ENCODE measurements at places on chromosomes 6 and 20. TPM values are rescaled to one million over a fixed set of nuclear protein-coding genes. Genes with fewer than 3 reads are reported as not detected.

DNA sequence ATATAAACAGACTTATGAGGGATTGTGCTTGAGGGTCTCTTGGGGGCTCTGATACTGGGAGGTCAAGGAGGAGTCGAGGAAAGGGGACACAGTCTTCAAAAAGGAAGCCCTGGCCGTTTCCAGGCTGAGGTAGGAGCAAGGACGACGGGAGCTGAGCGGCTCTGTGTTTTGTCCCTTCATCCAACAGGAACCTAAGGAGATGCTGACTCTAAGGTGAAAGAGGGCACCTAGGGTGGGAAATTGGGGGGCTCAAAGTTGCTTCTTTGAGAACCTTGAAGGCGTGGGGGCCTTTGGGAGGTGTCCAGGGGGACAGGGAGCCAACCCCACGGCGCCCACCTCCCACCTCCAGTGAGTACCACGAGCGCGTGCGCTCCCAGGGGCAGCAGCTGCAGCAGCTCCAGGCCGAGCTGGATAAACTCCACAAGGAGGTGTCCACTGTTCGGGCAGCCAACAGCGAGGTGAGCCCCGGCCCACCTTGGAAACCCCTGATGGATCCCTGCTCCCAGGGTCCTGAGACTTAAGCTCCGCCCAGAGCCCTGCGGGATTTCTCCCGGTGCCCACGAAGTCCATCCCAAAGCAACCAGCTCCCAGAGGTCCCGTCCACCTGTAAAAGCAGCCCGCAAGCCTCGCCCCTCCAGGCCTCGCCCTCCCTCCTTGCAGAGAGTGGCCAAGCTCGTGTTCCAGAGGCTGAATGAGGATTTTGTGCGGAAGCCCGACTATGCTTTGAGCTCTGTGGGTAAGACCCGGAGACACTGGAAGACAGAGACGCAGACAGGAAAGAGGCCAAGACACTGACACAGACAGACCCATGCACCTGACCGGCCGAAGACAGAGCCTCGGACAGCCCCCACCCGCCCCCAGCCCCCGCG lies 2.9 kb downstream of the SPAG4 start:
- no peaks in the 10 kb centered on the region for H3K27me3 ChIP-seq
- no peaks in the 10 kb centered on the region for H3K36me3 ChIP-seq
- no peak for DNase-seq
- H3K27ac ChIP-seq, result no peak overlapping the region
- H3K4me1 ChIP-seq, result peaks cover 41% of the 10 kb centered on the region

- no peak overlapping the region for H3K27ac ChIP-seq
- peaks cover 77% of the 10 kb centered on the region for H3K36me3 ChIP-seq
- DNase-seq, result no peak
- no peaks in the 10 kb centered on the region for H3K4me1 ChIP-seq
- no peak overlapping the region for H3K4me3 ChIP-seq
- no peaks in the 10 kb centered on the region for H3K27me3 ChIP-seq
Observed at GRCh38 chr6:161137839-161138542, 135.9 kb downstream of the AGPAT4 start.

DNA sequence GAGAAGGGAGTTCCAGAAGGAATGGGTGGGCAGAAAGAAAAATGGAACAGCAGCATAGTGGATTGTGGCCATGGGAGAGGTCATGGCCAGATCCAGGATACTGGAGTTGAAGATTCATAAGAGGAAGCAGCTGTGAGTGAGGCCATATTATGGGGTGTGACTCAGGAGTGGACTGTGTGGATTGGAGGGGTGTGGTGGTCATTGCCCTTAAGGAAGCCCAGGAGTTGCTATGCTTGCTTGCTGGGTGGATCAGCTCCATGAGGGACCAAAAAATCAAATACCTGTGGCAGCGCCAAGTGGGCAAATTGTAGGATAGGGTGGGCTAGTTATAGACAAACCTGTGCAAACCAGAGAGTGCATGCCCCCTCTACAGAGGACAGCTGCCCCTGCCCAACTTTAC lies 18.3 kb downstream of the LRRC1 start:
- no peaks in the 10 kb centered on the region for H3K36me3 ChIP-seq
- no peak overlapping the region for H3K4me3 ChIP-seq
- H3K27me3 ChIP-seq, result no peaks in the 10 kb centered on the region
- no peak overlapping the region for H3K27ac ChIP-seq

GRCh38 chr20:14984305-14984704 lies 646.9 kb upstream of the FLRT3 start:
- no peak overlapping the region for H3K27ac ChIP-seq
- H3K4me1 ChIP-seq, result no peaks in the 10 kb centered on the region
- H3K27me3 ChIP-seq, result no peaks in the 10 kb centered on the region
- no peaks in the 10 kb centered on the region for H3K36me3 ChIP-seq

- peaks cover 6% of the 10 kb centered on the region for H3K4me1 ChIP-seq
- H3K36me3 ChIP-seq, result no peaks in the 10 kb centered on the region
- H3K27me3 ChIP-seq, result no peaks in the 10 kb centered on the region
- no peak for DNase-seq
- no peak overlapping the region for H3K4me3 ChIP-seq
- H3K27ac ChIP-seq, result no peak overlapping the region
Observed at GRCh38 chr6:139583420-139583819, 209.0 kb upstream of the CITED2 start.

DNA sequence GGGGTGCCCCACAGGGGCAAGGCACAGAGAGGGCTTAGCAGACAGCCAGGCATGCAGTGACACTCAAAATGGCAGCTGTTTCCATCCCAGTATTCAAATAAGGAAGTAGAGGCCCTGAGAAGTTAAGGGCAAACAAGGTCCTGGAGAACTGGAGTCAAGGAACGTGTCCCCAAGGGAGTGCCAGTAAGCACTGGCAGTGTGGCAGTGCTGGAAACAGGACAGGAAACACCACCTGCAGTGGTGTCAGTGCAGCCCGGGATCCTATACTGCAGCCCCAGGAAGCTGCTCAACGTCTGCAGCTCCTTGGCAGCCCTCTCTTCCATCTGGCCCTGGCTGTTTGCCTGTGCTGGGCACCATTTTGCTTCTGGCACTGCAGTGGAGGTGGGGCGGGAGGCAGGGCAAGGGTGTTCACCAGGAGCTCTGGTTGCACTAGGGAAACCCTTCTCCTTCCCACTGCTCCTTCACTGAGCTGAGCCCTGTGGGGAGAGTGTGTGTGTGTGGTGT lies 56.3 kb downstream of the EDN3 start:
- H3K27ac ChIP-seq, result no peak overlapping the region
- no peaks in the 10 kb centered on the region for H3K4me1 ChIP-seq
- no peaks in the 10 kb centered on the region for H3K27me3 ChIP-seq
- H3K36me3 ChIP-seq, result no peaks in the 10 kb centered on the region

DNA sequence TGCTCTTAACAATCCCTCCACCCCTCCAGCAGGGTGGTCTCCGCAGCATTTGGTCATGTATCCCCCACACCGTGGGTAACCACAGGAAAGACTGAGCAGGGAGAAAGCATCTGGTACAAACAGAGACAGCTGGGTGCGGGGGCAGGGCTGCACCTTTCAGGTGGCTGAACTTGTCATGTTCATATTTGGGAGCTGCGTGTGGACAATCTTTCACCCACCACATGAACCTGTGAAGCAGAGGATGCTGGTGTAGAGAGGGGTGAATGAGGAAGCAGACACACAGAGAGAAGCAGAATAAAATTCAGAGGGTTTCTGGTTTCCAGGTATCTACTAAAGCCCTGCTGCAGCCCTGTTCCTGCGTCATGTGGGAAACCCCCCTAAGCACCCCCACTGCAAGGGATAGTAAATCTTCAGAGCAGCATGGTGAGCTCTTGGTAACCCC lies 8.9 kb downstream of the GFOD1 start:
- H3K27ac ChIP-seq, result no peak overlapping the region
- no peaks in the 10 kb centered on the region for H3K4me1 ChIP-seq
- no peaks in the 10 kb centered on the region for H3K27me3 ChIP-seq
- no peak for DNase-seq

GRCh38 chr6:169955731-169956437 lies 204.5 kb downstream of the ERMARD start:
- H3K27me3 ChIP-seq, result peaks cover under 1% of the 10 kb centered on the region
- H3K36me3 ChIP-seq, result no peaks in the 10 kb centered on the region
- no peak overlapping the region for H3K27ac ChIP-seq
- no peak for DNase-seq

- peaks cover 8% of the 10 kb centered on the region for H3K36me3 ChIP-seq
- no peaks in the 10 kb centered on the region for H3K4me1 ChIP-seq
- H3K27me3 ChIP-seq, result no peaks in the 10 kb centered on the region
- no peak overlapping the region for H3K27ac ChIP-seq
Observed at GRCh38 chr6:138891255-138891986, 95.5 kb downstream of the ECT2L start.

- H3K36me3 ChIP-seq, result no peaks in the 10 kb centered on the region
- no peak overlapping the region for H3K4me3 ChIP-seq
- DNase-seq, result no peak
- H3K27me3 ChIP-seq, result no peaks in the 10 kb centered on the region
Observed at GRCh38 chr20:2304180-2304579, 8.4 kb downstream of the TGM3 start.

DNA sequence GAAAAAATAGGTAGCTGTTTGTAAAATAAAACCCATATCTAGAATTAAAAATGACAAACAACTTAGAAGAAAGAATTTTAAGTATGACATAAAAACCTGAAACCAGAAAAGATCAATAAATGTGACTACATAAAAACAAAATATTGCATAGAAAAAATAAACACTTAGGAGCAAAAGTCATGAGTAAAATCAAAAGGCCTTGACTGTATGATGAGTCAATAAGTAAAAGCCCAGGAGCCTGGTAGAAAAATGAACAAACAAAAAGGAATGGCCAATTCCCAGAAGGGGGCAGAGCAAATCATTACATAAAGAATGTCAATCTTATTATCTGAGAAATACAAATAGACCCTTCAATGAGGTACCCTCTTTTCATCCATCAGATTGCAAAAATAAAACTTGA lies 20.7 kb upstream of the ENPP1 start:
- no peak overlapping the region for H3K27ac ChIP-seq
- H3K27me3 ChIP-seq, result no peaks in the 10 kb centered on the region
- DNase-seq, result no peak
- no peak overlapping the region for H3K4me3 ChIP-seq
- H3K36me3 ChIP-seq, result no peaks in the 10 kb centered on the region
- no peaks in the 10 kb centered on the region for H3K4me1 ChIP-seq

- no peaks in the 10 kb centered on the region for H3K36me3 ChIP-seq
- H3K4me1 ChIP-seq, result no peaks in the 10 kb centered on the region
- H3K27me3 ChIP-seq, result no peaks in the 10 kb centered on the region
- H3K4me3 ChIP-seq, result no peak overlapping the region
Observed at GRCh38 chr20:17467120-17467655, 64.0 kb downstream of the BFSP1 start.

GRCh38 chr6:39073471-39074355 lies 25.1 kb downstream of the GLP1R start:
- DNase-seq, result no peak
- H3K36me3 ChIP-seq, result no peaks in the 10 kb centered on the region
- H3K27me3 ChIP-seq, result no peaks in the 10 kb centered on the region
- no peaks in the 10 kb centered on the region for H3K4me1 ChIP-seq
- H3K4me3 ChIP-seq, result no peak overlapping the region

AIF1 gene
- 66.3 TPM for total RNA-seq

SULF2 gene
- 40.9 TPM for total RNA-seq

PGBD1 gene
- 6.6 TPM for total RNA-seq

MTFR2 gene
- total RNA-seq, result not detected

COL20A1 gene
- 0.20 TPM for total RNA-seq
